ENCODE measurements at places on chromosomes 5 and 9. TPM values are rescaled to one million over a fixed set of nuclear protein-coding genes. Genes with fewer than 3 reads are reported as not detected.

C5orf58 gene
- not detected for total RNA-seq

SLC36A2 gene
- 0.04 TPM for total RNA-seq

SHOC1 gene
- total RNA-seq = not detected

GRCh38 chr5:62486672-62487071, 74.1 kb downstream of the IPO11 start:
- H3K36me3 ChIP-seq = peaks cover 3% of the 10 kb centered on the region
- DNase-seq = no peak
- no peak overlapping the region for H3K27ac ChIP-seq
- no peaks in the 10 kb centered on the region for H3K4me1 ChIP-seq

DNA sequence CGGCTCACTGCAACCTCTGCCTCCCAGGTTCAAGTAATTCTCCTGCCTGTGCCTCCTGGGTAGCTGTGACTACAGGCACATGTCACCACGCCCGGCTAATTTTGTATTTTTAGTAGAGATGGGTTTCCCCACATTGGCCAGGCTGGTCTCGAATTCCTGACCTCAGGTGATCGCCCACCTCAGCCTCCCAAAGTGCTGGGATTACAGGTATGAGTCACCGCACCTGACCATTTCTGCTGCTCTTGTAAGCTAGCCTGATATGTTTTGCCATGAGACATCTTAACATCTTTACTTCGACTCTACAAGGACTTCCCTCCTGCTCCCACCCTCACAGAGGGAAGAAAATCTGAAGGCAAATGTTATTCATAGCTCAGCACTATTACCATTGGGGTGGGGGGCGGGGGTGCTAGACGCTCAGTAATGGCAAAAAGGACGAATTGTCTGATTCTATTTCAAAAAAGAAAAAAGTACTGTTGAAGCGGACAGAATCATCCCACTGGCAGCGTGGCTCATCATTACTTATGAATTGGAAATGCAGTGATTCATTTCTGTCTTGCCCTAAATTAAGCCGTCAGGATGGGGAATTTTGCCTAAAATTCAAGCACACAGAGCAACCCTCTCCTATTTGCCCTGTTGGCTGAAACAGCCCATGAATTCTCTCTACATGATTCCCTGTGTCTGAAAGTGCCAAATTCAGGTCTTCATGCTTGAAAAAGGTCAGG, 46.4 kb upstream of the WWC1 start:
- H3K27ac ChIP-seq = no peak overlapping the region
- no peaks in the 10 kb centered on the region for H3K27me3 ChIP-seq
- H3K4me3 ChIP-seq = no peak overlapping the region
